Activated CD4-positive, alpha-beta T cell treated with anti-CD3 and anti-CD28 coated beads for 1 hour (primary cell): ENCODE measurements at places on chromosomes 1 and 21.

GRCh38 chr1:229846351-229846750 lies 220.3 kb downstream of the URB2 start:
- DNase-seq, result no peak

GRCh38 chr1:224852901-224853568 lies 76.4 kb upstream of the DNAH14 start:
- no peak for DNase-seq

DNA sequence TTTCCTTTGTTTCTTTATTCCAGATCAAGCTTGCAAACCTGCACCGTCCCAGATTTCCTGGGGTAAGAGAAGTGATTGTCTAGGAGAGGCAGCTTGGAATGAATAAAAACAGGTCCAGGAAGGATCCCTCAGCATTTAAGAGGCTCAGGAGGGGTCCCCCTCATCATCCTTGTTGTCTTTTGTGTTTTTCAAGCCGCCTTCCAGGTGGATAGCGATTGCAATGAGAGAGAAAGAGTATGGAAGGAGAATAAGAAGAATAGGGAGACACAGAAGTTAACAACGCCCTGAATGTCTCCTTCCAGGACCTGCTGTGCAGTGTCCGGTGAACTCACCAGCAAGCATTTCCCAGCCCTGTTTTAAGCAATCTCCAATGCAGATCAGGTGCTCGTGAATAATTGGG lies 8.5 kb downstream of the ERG start:
- DNase-seq, result no peak

- no peak for DNase-seq
Observed at GRCh38 chr1:238681021-238681420, 705.3 kb upstream of the CHRM3 start.

- no peak for DNase-seq
Observed at GRCh38 chr1:24105368-24106160, 6.4 kb downstream of the MYOM3 start.

- DNase-seq, result no peak
Observed at GRCh38 chr1:231397886-231398671, 24.0 kb downstream of the EGLN1 start.
